Transverse colon (tissue), 4 donors: ENCODE measurements at places on chromosomes 5 and 9. TPM values are rescaled to one million over a fixed set of nuclear protein-coding genes. Genes with fewer than 3 reads are reported as not detected.

DNA sequence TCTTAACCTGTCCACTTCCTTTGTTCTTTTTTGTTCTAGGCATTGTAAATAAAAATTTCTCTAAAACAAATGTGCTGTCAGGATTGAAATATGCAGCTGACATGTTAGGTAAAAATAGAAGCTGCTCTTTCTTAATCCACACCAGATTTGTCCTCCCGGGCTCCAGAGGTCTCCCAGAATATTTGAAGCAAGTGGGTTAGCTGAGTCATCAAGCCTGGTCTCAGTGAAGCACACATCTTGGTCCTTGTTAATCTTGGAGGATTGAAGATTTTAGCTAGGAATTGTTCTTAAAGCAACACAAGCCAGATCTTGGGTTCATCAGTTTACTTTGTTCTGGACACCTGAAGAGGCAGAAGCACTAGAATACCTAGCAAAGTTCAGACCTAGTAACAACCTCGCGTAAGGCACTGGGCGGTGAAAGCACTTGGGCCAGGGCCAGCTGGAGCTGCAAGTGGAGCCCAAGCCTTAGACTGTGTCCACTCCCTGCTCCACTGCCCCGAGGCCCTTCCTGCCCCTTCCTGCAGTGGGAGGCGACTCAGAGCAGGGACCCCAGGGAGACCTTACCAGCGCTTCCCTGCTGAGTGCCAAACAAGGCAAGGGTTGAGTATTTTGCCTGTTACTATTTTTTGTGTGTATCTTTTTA, 36.5 kb downstream of the HABP4 start:
- peak; percentile 25 for DNase-seq
- no peak overlapping the region for H3K4me3 ChIP-seq
- peaks cover 19% of the 10 kb centered on the region for H3K4me1 ChIP-seq
- peak overlapping the region; percentile 60 for H3K27ac ChIP-seq

DNA sequence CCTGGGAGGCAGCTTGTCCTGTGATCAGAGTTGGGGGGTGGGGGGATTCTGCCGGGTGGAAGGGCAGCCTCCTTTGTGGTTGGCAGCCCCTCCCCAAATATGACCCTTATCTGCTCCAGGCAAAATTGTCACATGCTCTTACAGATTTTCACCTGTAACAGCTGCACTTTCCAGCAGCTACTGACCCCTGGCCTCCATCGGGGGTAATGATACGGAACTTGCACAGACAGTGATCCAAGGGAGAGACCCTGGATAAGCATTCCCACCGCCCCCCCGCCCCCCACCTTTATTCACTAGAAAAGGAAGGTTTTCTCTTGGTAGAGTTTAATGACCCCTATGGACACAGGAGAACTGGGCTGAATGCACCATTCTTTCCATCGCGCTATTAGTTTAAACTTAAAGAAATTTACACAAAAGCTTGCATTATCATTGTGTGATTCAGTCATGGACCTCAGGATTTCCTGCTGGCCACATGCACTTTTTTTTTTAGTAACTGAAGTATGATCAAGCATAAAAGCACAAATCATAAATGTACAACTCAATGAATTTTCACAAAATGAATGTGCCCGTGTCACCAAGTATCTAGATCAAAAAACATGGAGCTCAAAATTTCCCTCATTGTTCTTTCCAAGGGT, 10.7 kb upstream of the ZBTB34 start:
- H3K36me3 ChIP-seq: no peaks in the 10 kb centered on the region
- H3K4me1 ChIP-seq: no peaks in the 10 kb centered on the region
- H3K27ac ChIP-seq: no peak overlapping the region
- DNase-seq: no peak

GRCh38 chr9:99055384-99055783, 49.5 kb upstream of the TGFBR1 start:
- DNase-seq: no peak
- no peak overlapping the region for H3K27ac ChIP-seq
- H3K4me3 ChIP-seq: no peak overlapping the region
- no peaks in the 10 kb centered on the region for H3K4me1 ChIP-seq
- H3K36me3 ChIP-seq: no peaks in the 10 kb centered on the region

The NMUR2 gene
- total RNA-seq: not detected

DNA sequence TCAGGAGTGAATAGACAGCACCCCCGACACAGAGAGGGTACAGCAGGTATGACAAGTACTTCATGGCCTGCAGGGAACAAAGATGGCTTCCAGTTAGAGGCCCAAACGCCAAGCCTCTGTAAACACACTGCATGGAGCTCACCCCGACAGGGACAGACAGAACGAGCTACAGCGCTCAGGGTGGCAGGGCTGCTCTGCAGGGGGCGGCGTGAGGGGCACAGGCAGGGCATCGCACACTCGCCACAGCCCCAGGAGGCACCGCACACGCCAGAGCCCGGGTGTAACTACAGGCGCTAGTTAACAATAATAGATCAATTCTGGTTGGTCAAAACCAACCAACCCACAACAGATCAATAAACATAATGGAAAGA, 21.1 kb downstream of the CLPTM1L start:
- no peaks in the 10 kb centered on the region for H3K27me3 ChIP-seq
- no peaks in the 10 kb centered on the region for H3K4me1 ChIP-seq
- DNase-seq: no peak
- H3K4me3 ChIP-seq: no peak overlapping the region
